ENCODE measurements at places on chromosomes 6 and 20.

- DNase-seq = no peak
These were observed 25.4 kb downstream of the NDRG3 start for GRCh38 chr20:36720510-36720909.

- no peak for DNase-seq
These were observed 67.7 kb downstream of the KIF6 start for GRCh38 chr6:39657355-39658135.

- no peak for DNase-seq
These were observed 62.6 kb downstream of the RIN2 start for GRCh38 chr20:19820555-19821211.

- no peak for DNase-seq
These were observed 21.6 kb downstream of the KCNB1 start for GRCh38 chr20:49460916-49461315.

DNA sequence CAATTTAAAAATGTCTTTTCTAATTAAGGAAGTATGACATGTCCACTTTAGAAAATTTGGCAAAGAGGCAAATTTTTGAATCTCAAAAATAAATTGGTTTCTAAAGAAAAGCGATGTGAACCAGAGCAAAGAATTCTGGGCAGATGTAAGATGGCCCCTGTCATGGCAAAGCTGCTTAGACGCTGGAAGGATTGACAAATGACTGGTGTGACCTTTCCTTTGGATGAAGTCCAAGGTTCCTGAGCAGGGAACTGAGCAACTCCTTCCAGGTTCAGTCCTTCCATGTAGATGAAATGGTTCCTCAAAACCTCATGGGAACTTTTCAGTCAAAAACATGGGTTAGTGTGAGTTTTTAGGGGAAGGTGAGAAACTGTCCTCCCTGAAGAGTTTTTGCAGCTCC lies 25.1 kb downstream of the BRPF3 start:
- DNase-seq = no peak

DNA sequence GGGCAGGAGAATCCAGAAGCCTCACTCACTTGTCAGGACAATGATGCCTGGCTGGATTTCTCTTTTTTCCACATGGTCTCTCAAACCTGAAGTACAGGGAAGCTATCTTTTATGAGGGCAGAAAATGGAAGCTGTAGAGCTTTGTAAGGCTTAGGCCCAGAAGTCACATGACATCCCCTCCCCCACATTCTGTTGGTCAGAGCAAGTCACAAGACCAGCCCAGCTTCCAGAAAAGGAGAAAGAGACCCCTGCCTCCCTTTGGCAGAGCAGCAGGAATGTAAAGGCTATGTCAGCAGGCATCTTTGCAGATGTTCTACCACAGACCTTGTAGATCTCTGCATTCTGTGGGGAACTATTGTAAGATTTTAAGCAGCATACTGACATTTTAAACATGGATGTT lies 245.5 kb downstream of the SLC35F1 start:
- DNase-seq = no peak

DNA sequence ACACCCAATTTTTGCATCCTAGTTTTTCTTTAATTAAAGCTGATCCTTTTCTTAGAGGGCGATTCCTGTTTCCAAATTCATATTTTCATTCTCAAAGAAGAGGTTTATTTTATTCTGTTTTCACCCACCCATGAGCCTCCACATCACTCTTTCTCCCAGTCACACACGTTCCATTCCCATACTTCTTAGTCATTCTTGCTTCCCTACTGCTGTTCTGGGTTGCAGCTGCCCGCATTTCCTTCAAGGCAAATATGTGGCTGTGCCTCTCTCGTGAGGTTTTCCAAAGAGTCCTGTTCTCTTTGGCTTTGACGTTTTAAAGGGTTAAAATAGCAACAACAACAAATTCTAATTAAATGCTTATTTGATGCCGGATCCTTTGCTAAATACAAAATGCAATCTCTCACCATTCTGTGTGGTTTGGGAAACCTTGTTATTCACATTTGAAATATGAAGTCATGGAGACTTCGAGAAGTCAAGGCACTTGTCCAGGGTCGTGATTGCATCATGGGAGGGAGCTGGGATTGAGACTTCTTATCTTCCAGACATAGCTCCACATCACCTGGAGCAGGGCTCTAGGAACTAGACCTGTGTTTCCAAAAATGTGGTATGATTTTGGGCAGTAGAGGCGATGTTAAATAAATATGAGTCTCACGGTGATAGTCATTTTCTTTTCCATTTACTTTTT lies 126.6 kb downstream of the DOK5 start:
- DNase-seq = no peak

DNA sequence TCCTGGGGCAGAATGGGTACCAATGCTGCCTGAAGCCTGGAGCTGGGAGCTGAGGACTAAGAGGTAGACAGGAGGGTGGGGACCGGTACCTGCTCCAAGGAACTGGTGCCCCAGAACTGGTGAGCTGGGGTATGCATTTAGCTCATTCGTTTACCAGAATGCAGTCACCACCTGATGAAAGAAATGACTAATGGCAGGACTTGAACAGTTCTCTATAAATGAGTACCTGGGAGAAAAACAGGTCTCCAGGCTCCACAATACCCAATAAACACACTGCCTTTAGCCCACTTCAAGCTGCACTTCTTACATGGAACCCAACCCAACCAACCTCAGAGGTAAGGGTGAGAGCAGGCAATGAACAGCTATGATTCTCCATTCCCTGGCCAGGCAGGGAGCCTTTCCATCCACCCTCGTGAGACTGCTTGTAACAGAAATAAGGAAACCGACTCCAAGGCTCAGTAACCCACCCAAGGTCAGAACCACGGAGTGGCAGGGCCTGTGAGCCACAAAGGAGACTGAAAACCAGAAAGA lies 15.4 kb downstream of the FKBP1A start:
- no peak for DNase-seq

GRCh38 chr20:10558635-10559187 lies 115.1 kb downstream of the JAG1 start:
- DNase-seq = no peak

DNA sequence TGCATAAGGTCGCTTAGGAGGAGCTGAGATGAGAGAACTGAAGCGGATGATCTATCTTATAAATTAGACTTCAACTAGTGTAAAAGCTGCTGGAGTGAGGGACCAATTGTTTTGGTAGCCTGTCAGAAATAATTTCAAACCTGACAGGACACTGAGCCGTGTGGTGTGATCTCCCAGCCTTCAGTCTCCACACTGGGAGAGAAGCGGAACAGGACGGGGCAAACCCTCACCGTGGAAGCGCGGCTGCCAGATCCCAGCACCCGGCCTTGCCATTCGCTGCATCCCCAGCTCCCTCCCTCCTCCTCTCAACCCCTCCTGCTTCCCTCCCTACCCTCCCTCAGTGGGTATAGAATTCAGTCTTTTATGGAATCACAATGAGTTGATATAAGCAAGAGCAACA lies 900.1 kb upstream of the SLC35B3 start:
- DNase-seq = no peak

DNA sequence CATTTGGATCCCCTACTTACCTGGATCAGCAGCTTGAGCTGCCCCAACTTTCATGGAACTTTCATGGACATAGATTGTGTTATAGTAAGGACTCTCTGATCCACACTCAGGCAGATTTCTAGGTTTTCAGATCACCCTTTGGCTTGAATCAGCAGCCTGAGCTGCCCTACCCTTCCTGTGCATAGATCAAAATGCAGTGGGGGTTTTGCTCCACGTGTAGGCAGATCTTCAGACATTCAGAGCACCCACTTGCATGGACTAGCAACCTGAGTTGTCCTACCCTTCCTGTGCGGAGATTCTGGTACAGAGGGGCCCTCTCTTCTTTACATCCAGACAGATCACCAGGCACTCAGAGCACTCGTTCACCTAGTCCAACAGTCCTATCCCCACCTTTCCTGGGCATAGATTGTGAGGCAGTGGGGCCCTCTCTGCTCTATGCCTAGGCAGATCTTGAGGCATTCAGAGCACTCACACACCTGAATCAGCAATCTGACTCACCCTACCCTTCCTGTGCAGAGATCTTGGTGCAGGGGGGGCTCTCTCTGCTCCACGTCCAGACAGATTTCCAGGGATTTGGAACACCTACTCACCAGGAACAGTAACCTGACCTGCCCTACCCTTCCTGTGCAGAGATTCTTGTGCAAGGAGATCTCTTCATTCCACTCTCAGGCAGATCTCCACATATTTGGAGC lies 705.2 kb upstream of the NRSN1 start:
- no peak for DNase-seq

GRCh38 chr20:11296221-11296620 lies 621.5 kb upstream of the BTBD3 start:
- DNase-seq = no peak

- no peak for DNase-seq
These were observed 52.7 kb downstream of the GOPC start for GRCh38 chr6:117549611-117550010.

DNA sequence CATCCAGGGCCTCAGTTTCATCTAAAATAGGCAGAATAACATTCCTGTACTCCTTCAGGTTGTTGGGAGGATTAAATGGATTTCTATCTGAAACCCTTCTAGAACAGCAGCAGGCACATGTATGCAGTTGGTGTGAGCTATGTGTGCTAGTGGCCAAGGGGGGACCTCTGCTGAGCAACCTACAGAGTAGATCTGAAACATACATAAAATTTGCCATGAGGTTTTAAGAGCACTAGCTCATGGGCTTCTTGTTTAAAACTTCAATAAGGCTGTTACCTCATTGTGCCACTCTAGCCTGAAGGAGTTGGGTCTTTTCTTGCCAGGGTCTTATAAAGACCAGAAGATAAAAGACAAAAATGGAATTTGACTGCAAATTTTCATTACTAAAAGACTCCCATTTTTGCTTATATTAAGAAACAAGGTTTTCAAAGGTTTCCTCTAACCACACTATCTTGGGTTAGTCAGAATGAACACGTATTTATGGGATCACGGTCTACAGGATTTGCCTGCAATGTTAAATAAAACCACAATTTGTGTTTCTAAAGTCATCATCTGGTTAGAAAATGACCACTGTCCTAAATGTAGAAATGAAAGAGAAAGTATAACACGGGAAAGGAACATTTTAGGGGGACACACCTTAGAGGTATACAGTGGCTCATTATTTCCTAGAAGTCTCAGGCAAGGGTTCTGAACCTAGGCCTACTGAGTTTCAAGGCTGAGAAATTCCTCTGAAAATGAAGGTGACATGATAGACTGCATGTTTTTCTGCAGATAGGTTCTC lies 144.9 kb upstream of the OLIG3 start:
- DNase-seq = no peak

GRCh38 chr20:37366743-37367142 lies 20.8 kb downstream of the SRC start:
- DNase-seq = no peak

DNA sequence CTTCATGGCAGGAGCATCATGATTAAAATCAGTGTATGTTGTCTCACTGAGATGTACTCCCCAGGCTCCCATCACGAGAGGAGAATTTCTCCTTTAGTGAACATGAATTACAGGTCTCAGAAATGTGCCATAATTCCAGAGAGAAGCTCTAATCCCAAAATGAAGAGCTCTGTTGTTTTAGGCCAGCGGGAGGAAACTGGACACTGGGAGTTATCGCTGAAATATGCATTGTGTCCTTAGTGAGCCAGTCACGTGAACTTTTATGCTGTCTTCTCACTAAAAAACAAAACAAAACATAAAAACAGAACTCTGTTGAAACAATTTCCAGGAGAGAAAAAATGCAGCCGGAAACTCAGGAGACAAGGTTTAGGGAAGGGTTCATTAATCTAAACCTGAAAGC lies 315.7 kb upstream of the NT5E start:
- no peak for DNase-seq

- DNase-seq = no peak
These were observed 65.4 kb upstream of the MAFB start for GRCh38 chr20:40754339-40754943.

DNA sequence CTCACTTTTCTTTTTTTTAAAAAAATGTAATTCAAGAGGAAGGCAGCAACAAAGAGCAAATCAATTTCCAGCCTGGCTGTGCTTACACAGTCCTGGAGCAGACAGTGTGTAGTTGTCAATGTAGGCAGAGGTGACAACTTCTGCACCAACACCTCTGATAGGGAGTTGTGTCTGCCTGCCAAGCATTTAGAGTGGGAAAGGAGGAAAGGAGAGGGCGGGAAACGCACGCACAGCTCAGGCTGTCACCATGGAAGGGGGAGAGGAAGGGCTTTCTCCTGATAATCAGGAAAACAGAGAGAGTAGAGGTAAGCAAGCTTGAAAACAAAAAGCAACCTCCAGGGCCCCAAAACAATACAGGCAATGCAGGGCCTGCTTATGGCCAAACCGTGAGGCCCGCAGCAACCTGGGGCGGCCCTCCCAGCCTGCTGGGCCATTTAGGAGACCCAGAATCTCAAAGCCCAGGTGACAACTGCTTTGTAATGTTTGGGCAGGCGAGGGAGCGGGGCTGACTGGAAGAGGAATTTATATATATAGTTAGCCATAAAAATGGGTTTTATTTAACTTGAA lies 41.5 kb upstream of the GFOD1 start:
- no peak for DNase-seq

DNA sequence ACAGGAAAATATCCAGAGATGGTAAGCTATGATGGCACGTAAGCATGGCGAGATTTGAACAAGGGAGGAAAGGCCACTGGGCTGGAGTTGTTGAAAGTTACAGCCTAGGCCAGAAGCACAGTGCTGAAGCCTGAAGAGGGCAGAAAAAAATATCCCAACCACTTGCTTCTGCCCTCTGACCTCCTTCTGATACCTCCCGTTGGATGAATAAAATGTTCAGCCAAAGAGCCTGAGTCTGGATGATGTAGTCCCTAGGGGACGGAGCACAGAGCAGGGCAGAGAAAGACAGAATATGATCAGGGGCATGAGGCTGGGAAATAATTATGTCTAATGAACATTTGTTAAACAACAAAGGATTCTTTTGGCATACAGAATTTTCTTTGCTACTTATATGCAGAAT lies 19.7 kb downstream of the KLHL31 start:
- DNase-seq = no peak

DNA sequence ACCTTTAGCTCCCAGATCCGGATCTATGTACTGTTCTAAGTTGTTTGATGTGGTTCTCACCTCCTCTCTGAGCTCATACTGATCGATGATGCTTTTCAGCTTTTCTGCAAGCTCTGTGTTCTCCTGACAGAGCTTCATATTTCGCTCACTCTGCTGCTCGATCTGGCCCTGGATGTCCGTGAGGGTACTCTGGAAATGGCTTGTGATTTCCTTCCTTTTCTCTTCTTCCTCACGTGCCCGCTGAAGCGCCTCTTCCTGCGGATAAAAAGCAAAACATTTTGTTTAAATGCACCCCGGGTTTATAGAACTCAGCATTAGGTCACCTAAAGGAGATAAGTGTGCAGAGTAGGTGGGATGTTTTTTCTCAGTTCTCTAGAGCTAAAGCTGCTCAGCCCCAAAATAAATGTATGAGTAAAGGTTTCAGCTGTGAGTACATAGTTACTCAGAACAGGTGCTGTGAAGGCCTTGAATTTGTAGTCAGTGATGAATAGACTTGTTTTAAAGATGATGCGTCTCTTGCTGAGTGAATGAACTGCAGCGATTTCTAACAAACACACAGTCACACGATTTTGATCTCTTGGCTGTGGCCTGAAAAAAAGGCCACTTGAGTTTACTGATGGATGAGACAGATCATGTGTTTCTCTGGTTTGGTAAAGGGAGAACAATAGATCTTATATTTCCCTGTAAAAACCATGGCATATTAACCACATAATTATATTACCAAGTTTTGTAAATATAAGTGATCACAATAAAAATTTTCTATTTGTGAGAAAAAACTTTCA lies 29.1 kb downstream of the TXLNB start:
- DNase-seq = no peak
